Subcutaneous adipose tissue (tissue), 4 donors: ENCODE measurements at places on chromosomes 3 and 15. TPM values are rescaled to one million over a fixed set of nuclear protein-coding genes. Genes with fewer than 3 reads are reported as not detected.

CYP8B1 gene
- total RNA-seq, result not detected

TM6SF1 gene
- total RNA-seq, result 34.3 TPM

RTP1 gene
- total RNA-seq, result not detected

PLA2G4F gene
- not detected for total RNA-seq

DPPA4 gene
- total RNA-seq, result not detected

ACTC1 gene
- total RNA-seq, result 0.44 TPM
